ENCODE measurements at places on chromosomes 7 and 10.

DNA sequence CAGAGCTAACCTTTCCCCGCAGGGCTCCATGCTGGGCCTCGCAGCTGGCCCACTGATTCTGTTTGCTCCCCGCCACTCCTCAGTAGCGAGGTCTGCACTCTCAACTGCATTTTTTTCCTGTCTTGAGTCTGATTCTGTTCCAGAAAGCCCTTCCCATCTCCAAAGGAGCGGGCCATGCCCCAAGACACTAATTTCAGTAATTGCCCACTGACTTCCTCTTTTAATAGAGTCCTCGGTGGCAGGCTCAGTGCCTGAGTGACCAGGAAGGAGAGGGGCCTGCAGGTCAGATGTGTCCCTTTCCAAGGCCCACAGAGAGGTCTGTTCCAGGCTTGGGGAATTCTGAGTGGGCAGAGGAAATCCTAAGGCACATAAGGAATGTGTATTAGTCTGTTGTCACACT lies 77.4 kb downstream of the ADCY1 start:
- DNase-seq: no peak

DNA sequence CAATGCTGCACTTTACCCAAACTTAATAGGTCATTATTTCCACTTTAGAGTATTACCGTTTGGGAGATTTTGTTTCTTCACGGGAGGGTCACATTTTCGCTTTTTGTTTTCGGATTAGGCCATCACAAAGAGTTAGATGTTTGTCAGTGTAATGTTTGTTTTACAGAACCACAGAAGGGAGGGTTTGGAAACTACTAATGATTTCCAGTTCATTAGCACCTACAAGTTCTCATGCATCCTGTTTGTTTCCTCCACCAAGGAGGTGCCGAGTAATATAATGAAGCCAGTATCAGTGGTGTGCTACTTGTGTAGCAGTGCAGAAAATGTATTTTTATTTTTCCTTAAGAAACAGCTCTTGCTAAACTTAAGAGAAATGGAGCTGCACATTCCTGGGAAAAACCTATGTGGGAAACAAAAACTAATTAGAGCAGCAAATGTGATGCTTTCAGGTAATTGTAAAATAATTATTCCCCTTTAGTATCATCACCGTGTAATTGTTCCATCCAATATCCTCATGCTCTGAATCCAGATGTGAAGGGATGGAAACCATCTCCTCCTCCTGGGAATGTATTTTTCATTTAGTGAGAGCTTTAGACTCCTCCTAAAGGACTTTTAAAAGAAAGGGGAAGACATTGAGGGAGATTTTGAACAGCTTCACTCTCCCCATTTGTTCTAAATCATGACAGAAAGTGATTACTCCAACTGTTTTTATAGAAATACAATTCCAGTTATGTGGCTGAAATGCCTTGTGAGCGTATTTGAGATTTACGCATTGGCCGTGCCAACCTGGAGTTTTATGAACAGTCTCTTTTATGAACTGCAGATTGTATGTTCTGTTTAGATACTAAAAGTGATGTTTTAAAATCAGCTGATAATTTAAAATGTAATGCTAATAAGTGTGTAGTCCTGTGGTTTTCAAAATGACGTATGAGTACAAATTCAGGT lies 5.6 kb downstream of the CELF2 start:
- no peak for DNase-seq

DNA sequence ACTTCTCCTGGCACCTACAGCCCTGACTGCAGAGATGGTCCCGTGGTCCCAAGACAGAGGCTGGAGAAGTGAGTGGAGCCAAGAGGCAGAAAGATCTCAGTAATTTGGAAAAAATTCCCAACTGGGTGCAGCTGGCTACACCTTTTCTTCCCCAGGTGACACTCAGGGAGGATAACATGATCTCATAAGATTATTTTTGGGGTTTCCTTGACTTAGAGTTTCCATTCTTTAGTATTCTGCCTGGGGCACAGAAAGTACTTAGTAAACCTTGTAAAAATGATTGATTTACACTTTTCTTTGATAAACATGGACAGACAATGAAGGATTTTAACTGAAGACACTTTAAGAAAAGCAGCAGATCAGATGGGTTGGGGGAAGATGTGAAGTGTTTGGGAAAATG lies 38.6 kb downstream of the HECW1 start:
- DNase-seq: no peak

GRCh38 chr10:132700156-132701098 lies 85.5 kb downstream of the NKX6-2 start:
- DNase-seq: no peak

GRCh38 chr10:47454008-47454779 lies 29.7 kb downstream of the ANXA8 start:
- no peak for DNase-seq

- no peak for DNase-seq
These were observed 35.3 kb upstream of the SPOCK2 start for GRCh38 chr10:72123616-72124015.

DNA sequence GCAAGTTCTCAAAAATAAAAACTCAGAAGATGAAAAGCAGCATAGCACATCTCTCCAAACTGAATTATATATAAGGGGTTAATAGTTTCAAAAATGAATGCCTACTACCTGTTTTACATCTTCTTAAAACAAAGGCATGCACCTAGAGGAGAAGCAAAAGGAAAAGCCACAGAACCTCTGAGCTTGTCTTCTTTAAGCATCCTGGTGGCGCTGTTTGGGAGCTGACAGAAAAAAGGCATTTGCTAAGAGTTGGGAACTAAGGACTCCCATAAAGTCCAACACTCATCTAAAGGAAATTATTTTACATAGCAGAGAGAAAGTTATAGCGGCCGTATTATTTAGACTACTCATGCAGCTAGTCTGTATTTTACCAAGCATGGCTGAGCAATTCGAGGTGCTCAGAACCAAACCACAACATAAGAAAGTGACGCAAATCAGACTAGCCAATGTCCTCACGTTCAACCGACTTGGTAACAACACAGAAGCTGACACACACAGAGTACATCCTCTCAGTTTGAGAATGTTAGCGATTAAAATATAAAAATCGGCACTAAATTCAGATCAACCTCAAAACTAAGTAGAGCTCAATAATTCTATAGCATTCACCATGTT lies 38.8 kb downstream of the PTN start:
- no peak for DNase-seq

- no peak for DNase-seq
These were observed 960.7 kb upstream of the CELF2 start for GRCh38 chr10:10056961-10057360.

DNA sequence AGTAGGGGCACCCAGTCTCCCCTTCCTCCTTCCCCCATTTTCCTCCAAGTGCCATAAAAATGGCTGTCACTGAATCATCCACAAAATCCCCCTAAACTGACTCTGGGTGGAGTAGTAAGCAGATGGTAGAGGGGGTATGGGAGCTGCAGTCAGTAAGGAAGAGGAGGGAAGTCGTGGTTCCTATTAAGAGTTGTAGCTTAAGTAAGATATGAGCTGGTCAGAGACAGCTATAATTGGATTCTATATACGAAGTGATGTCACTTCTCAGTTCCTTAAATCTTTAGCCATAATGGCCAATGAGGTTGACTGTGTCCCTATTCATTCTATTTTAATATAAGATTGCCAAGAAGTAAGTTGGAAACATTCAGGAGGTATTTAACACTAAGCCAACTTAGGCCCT lies 131.7 kb downstream of the SLC16A9 start:
- DNase-seq: no peak

DNA sequence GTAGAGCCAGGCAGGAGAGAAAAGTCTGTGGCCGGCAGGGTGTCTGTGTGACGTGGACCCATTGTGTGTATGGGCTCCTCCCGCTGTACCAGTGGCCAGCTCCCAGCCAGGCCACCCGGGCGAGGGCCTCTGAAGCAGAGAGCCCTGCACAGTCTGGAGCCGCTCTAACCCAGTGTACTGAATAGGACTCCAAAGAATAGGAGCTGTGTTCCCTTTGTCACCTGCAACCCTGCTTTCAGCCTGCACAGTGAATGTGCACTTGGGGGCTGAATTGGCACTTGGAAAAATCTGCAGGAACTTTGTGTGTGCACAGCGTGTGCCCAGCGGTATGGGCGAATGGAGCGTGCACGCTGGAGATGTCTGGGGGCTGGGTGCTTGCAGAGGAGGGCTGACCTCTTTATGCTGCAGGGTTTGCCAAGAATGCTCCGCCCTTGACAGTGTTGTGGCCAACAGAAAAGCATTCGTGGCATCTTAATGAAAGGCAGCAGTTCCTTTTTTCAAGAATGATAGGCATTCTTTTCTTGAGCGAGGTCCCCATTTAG lies 216.2 kb downstream of the AUTS2 start:
- DNase-seq: no peak

- no peak for DNase-seq
These were observed 14.8 kb upstream of the PRKAG2 start for GRCh38 chr7:151891753-151892152.

DNA sequence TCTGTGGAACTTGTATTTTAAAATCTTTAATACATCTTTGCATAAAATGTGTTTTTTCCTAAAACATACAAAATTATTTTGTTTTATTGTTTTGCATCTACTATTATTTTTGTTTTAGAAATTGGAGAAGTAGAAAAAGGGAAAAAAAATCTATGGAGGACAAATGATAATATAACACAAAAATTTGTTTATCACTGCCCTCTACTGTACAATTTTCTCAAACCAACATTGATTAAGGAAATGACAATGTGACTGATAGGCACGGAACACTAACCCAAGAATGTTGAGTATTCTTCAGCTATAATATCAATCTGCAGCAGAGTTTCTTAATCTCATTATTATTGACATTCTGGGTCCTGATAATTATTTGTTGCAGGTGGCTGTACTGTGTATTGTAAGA lies 9.5 kb upstream of the ING3 start:
- no peak for DNase-seq

- DNase-seq: no peak
These were observed 72.6 kb downstream of the FOXL3 start for GRCh38 chr7:362402-363096.

DNA sequence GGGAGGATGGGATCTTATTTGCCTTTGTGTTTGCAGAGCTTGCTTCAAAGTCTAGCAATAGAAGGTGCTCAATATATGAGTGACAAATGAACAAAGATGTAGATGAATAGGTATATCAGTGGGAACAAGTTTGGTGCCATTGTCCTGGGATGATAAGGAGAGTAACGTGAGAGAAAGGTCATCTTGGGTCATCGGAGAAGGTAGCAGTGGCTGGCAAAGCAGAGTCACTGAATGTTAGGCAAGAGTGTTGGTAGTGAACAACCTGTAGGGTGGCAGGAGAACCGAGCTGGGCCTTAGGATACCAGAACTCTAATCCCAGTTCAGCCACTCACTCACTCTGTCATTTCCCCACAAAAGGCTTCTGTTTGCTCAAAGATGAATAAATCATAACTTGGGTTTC lies 87.2 kb downstream of the CCDC71L start:
- DNase-seq: no peak

DNA sequence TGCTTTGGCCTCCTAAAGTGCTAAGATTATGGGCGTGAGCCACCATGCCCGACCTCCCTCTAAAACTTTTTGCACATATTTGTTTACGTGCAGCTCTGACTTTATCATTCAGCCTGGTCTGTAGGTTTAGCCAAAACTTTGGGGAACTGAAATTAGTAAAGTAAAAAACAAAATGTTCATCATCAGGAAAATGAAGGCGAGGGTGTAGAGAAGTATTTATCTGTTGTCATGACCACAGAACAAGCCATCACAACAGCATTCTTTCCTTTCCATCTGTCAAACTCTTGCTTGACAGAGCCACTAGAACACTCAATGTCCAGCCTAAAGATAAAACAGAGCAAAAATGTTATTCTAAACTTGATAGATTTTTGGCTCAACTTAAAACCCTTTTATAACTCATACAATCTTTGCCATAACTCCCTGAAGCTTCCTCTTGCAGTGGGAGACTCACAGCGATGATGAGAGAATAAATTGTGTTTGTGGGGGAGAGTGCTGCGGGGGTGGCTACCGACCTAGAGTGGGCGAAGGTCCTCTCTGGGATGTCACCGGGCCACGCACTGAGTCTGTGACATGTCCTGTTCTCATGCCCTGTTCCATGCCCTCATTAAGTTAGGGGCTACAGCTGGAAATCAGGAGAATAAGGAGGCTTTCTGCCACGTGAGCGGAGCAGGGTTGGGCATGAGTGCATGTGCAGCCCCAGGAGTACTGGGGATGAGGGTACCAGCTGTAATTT lies 58.6 kb upstream of the MKRN1 start:
- DNase-seq: no peak

DNA sequence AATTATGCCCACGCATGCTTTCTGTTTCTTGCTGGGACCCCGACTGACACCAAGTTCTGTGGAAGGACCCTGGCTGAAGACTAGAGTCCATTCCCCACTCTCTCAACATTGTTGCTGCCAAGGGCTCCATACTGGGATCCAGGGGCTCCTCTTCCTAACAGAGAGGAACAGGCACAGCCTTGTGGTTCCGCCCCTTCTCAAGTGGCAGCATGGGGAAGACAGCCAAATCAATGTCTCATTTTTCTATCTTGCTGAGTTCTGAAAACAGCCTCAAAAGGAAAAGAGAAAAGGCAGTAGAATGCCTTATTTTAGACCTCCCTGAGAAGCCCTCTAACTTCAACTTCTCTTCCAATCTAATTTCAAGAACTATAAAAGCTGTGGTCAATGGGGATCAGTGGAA lies 23.7 kb upstream of the LAMB1 start:
- no peak for DNase-seq

All from GM19239 (cell line).